ENCODE measurements at places on chromosomes 16 and 17. TPM values are rescaled to one million over a fixed set of nuclear protein-coding genes. Genes with fewer than 3 reads are reported as not detected.

DNA sequence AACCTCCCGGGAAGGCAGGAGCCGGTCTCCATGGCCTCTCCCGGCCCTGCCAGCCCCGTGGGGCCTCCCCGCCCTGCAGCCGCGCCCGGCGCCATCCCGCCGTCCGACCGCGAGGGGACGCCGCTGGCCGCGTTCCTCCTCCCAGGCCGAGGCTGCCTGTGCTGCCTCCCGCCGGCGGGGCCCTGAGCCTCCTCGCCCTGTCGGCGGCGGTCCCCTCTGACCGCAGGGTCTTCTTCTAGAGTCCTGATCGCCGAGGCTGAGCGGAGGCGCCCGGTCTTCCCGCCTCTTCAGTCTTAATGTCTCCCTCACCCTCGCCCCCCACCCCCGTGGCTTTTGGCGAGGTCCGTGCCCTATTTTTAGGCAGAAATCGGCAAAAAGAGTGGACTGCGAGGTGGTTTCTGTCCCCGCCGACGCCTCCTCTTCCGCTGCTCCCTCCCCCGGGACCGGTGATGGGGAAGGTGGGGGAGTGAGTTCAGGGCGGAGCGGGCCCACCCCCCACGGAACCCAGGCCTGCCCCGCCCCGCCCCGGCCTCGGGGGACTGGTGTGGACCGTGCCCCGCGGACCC lies 794 bp upstream of the CPNE7 start:
- no peak for DNase-seq

GRCh38 chr16:473046-474043 lies 47.9 kb downstream of the RAB11FIP3 start:
- DNase-seq, result no peak

- no peak for DNase-seq
Observed at GRCh38 chr16:4610011-4611005, 4.4 kb downstream of the UBALD1 start.

- DNase-seq, result no peak
Observed at GRCh38 chr17:78037280-78037679, 78.8 kb downstream of the TNRC6C start.

- no peak for DNase-seq
Observed at GRCh38 chr17:2028737-2029136, 1.2 kb upstream of the DPH1 start.

DNA sequence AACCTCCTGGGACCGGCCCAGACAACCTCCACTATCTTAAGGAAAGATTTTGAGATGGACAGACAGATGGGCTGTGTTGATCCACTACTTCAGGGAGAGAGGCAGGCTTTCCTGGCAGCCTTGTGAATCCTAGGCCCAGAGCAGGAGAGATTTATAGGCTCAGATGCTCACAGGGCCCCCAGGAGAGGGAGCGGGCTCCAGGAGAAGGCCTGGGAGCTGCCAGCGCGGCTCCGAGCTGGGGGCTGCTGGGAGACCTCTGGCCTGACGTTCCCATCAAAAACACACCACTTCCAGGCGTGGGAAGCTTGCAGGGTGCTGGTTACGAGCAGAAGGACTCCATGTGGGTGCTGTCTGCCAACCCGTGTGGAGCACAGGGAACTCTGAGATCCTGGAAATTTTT lies 53.2 kb downstream of the MYH11 start:
- peak; percentile 56 for DNase-seq

The DBF4B gene
- 7.1 TPM for total RNA-seq

DNA sequence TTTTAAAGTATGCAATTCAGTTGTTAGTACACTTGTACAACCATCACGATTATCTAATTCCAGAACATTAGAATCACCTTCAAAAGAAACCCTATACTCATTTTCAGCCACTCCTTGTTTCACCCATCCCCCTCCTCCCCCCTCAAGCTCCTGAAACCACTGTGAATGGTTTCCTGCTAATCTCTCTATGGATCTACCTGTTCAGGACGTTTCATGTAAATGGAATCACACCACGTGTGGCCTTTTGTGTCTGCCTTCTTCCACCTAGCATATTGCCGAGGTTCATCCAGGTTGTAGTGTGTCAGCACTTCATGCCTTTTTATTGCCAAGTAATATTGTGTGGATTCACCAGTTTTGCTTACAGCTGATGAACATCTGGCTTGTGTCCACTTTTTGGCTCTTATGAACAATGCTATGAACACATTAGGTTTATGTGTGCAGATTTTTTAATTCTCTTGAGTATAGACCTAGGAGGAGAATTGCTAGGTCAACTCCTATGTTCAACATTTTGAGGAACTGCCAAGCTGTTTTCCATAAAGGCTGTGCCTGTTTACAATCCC lies 17.8 kb downstream of the EIF4A3 start:
- DNase-seq, result no peak

The RAB37 gene
- 3.2 TPM for total RNA-seq

GRCh38 chr17:33779234-33779591 lies 475.9 kb upstream of the CCL2 start:
- DNase-seq, result peak; percentile 36

The KRTAP2-3 gene
- not detected for total RNA-seq

DNA sequence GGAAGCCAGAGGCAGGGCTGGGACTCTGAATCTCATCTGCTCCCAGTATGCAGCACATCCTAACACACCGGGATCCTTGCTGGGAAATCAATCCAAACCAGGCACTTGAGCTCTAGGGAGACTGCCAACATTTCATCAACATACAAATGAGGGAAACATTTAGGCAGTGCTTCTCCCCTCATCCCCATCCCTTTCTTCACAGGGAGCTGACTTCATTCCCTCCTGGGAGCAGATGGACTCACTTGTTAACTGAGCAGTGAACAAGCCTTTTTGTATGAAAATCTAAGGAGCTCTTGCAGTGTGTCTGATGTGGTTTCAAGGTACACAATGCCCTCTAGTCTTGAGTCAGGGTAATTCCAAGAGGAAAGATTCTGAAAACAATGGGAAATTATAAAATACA lies 96.3 kb downstream of the TMEM114 start:
- no peak for DNase-seq

- DNase-seq, result no peak
Observed at GRCh38 chr16:6447021-6447790, 885.4 kb upstream of the RBFOX1 start.
